ENCODE measurements at places on chromosomes 7 and 10.

DNA sequence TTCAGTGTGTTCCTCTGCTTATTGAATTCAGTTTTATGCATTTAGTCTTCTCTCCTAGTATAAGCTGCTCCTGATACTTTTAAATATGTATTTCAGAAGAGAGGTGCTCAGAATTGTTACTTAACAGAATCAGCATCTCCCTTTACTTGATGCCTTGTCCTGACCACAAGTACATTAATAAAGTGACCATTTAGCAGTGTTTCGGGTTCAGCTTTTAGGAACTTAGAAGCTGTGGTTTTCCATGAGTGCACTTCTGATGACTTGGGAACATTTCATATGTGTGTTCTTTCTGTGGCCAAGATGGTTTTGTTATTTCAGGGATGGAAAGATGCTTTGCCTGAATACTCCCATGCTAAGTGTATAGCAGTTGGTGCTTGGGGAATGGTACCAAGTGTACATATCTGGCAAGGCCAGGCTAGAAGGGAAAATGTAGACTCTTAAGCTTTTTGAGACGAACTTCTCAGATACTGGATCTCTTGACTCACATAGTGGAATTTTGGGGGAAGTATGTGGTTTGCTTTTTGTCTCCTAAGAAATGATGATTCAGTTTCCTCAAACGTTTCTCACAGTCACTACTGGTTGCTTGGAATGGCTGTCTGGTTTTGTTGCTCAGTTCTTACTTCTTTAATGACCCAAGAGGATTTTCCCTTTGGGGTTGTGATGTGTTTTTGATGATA is 17.2 kb downstream of the SGPL1 start:
- peak; percentile 45 for DNase-seq

- DNase-seq: peak; percentile 34
Observed at GRCh38 chr10:72061491-72061890, 26.9 kb downstream of the SPOCK2 start.

- DNase-seq: peak; percentile 84
Observed at GRCh38 chr10:124612611-124613498, 131.3 kb downstream of the FAM53B start.

- DNase-seq: no peak
Observed at GRCh38 chr7:141370650-141371049, 180.6 kb upstream of the AGK start.

DNA sequence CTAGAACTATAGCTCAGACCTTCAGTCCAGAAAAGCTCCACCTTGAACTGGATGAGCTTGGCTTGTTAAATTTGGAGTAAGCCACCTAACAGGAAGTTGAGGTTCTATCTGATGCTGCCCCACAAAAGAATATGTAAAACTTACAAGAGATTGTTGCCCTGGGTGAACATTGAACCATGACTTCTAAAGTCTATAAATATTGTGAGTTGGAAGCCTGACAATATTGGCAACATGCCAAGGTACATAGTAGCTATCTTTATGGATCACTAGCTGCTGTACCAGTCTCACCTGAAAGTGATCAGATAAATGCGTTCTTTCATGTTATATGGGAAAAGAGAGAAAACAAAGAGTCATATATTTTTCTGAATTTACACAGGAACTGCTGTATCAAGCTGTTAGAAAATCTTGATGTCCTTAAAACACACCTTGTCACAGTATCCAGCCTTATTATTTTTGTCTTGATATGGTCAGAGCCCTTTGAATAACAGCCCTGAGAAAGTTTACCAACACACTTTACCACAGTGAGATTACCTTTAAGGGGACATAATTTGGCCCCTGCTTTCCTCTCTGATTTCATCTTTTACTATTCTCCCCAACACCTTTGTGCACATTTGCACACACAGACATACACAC is 92.0 kb downstream of the LSMEM1 start:
- no peak for DNase-seq

DNA sequence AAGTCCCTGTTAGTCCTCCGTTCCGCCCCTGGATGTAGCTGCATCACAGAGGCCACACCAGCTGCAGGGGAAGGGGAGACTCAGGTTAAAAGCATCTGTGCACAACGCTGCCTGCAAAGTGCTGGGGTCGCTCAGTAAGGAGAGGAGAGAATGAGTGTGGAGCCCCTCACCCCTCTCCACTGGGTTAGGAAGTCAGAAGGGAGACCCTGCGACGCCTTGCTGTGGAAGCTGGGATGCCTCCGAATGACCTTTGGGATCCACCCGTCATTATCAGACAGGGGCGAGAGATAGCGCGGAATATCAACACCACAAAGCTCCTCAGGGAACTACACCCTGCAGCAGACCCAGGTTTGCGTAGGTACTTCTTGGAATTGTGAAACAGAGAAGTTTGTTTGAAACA is 167.7 kb upstream of the SHH start:
- no peak for DNase-seq

- peak; percentile 40 for DNase-seq
Observed at GRCh38 chr7:139696552-139696951, 81.2 kb downstream of the HIPK2 start.

- no peak for DNase-seq
Observed at GRCh38 chr10:80492848-80493521, 38.9 kb downstream of the TSPAN14 start.

DNA sequence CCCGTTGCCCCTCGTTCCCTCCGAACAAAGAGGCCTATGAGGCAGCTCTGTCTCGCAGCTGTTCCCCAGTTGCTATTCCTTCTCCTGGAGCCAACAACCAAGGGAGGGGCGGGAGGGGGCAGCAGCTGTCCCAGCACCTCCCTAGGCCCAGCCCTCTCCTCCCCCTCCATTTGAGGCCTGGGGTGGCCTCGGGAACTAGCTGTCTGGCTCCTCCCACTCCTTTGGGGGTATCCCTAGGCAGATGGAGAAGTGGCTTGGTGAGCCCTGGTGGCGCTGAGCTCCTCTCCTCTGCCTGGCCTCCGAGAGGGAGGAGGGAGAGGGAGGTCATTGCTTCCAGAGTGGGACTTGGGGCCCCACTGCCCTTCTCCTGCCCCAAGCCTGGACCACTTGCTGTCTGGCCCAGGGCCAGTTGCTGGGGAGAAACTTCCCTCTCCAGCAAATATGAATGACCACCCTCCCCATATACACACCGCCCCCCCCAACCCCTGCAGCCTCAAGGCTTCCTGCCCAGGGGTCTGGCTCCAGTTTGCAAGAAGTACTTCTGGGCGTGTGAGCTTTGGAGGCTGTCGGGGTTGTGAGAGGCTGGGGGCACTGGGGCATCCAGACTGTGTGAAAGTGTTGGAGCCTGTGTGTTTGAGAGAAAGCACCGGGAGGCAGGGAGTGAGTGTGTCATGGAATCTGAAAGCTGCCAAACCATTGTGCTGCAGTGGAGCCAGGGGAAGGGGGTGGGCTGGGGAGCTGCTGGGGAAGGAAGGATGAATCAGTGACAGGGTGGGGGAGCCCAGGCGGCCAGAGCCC is 3.1 kb downstream of the FLNC start:
- DNase-seq: peak; percentile 90

GRCh38 chr7:79211724-79212123 is 241.7 kb downstream of the MAGI2 start:
- DNase-seq: no peak

GRCh38 chr10:52653263-52653909 is 119.2 kb downstream of the MBL2 start:
- DNase-seq: no peak

GRCh38 chr10:93849593-93849992 is 44.2 kb upstream of the SLC35G1 start:
- no peak for DNase-seq

GRCh38 chr7:2313450-2314208 is 612 bp downstream of the SNX8 start:
- DNase-seq: peak; percentile 47

DNA sequence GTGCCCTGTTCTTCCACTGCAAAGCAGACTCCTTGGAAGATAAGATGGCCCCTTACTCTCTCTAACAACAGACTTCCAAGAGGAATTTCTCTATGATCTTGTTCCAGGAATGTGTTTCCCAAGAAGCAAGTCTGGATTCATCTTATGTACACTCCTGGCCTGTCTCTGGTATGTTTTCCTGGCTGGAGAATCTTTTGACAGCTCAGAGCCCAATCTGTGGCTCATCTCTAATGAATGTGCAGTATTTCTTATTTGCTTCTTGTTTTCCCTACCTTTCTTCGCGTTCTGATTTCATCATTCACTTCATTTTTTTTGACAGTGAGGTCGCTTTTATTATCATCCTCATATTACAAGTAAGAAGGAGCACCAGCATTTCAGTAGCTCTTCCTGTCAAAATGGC is 53.0 kb upstream of the PITRM1 start:
- DNase-seq: no peak

DNA sequence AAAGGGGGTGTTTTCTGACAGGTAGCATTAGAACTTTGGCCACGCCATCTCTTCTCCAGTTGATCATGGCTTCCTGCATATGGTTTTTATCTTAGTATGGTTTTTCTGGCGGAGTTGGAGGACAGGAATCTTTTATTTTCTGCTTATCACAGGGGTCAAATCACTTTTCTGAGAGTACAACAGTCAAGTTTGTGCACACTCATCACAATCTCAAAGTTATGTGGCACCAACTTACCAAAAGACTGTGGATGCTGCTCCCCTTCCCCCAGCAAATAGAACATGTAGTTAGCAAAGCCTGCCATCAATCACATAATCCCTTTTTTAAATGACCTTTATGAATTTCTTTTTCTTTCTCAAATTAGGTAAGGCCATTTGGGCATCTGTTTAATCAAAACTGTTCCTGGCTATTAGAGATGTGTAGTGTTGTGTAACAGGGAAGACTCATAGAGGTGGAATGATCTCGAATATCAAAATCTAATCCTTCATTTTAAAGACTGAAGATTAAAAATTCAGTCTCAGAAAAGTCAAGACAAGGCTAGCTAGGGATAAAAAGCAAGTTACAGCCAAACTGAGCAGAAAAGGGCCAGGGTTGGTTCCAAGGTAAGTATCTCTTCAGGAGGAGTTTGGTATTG is 3.8 kb upstream of the CH25H start:
- DNase-seq: no peak
